ENCODE measurements at places on chromosomes 4 and X.
A peak's percentile ranks its signal among the peaks of the same experiment; 100 is the strongest.

DNA sequence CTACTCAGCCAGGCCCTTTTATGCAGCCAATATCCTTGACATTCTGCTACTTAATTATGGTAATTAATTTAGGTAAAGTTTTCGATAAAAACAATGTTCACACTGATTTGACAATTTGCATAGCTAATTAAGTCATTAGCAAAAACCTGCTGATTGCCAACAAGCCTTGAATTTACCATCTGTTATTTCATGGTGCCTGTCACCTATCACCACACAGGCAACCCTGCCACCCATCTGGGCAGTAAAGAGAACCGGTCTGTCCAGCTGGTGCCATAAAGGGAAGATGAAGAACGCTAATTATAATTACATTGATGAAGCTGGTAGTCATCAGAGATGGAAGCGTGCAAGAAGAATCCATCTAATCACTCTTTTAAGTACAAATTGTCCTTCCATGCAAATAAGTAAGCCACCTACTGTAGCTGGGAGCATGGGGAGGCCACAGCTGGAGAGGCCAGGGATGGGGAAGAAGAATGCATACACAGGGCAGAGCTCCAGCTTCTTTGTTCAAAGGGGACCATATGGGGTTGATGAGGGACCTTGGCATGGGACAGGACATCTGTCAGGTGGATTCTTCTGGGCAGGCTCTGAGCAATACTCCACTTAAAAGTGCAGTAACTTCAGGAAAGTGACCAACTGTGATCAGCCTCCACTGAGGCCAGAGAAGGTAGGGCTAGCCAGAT lies 277.3 kb upstream of the TAPT1 start:
- DNase-seq = no peak

DNA sequence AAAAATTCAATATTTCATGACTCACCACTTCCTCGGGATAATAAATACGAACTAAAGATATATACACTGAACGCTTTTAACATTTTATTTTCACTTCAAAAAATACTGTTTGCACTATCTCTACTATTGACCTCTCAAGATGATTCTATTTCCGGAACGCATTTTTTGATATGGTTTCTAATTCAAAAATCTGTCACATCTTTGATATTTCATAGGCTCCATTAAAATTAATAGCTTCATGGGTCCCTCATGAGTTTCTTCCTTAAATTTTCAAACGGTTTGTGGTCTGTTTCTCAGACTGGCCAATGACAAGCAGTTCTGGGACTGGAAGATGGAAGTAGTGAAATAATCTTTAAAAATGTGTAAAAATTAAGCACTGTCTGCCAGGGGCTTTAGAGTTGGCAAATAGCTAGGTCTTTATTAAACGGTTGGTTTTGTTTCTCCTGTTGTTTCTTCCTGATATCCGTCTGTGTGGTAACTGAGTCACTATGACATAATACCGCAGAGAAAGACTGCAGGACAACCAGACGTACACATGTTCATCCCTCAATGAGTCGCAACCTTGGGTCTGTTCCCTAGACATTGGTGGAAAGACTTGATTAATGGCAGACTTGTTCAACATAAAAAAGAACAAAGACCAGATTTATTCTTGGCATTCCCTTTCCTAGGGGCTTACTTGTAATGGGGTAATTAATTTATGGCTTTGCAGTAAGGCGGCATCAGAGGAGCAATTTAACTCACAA lies 133.8 kb downstream of the PALLD start:
- DNase-seq = no peak

DNA sequence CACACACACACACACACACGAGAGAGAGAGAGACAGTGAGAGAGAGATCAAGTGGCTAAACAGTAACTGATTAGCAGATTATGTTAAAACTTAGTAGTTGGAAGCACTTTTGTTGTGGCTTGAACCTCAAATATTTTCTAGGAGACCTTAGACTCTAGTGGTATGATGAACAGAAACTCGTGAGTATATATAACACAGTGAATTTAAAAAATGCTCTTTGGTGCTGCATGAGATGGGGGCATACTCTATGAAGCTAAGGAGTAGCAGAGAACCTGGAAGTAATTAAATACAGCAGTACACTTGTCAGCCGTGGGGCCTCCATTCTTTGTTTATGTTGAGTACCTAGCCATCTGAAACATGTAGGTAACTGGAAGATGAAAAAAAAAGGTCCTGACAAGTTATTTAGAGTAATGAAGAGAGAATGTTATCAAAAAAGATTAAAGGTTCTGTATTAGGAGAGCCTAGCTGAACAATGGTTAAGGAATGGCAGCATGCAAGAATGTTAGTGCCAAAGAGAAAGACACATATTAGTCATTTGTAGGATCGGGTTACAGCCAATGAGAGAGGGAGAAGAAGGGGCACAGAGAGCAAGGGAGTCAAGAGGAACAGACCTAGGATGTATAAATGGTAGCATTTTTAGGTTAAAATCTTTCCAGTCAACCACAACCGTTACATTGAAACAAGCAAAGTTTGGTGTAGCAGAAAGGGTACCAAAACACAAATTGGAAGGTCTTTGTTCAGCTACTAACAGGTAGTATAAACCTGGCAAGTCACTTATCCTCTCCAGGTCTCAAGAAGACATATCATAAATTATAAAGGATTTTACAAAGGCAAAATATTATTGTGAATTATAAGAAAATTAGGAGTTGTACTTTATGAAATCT lies 316.7 kb upstream of the DIPK2B start:
- DNase-seq = no peak

GRCh38 chrX:10404436-10404835 lies 215.9 kb downstream of the MID1 start:
- no peak for DNase-seq

DNA sequence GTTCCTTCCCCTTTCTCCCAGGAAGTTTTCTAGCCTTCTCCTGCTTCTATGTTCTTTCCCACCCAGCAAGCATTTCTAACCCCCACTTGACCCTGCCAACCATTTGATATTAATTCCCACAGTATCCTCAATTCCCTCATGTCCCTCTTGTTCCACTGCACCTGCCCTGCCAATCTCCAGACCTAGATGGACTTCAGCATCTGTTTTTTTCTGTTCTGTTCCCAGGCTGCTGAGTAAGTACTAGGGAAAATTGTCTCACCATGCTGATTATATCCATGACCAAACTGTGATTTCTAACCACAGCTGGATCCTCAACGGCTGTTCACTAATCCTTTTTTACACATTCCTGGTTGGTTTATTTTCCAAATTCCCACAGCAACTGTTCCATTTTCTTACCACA lies 37.7 kb downstream of the CLCN5 start:
- no peak for DNase-seq

DNA sequence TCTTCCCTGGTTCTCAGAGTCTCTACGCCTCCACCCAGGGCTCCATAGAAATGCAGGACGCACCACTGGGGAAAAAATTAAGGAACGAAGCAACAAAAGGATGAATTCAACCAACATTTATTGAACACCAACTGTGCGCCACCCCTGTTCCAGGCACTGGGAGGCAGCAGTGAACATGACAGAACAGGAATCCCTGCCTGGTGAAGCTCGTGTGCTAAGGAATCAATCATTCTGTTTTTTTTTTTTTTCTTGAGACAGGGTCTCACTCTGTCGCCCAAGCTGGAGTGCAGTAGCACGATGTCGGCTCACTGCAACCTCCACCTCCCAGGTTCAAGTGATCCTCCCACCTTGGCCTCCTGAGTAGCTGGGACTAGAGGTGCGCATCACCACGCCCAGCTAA lies 1.9 kb upstream of the FTSJ1 start:
- DNase-seq = no peak

- DNase-seq = no peak
Observed at GRCh38 chrX:39360101-39360500, 558.8 kb downstream of the MID1IP1 start.

- no peak for DNase-seq
Observed at GRCh38 chr4:37839426-37839825, 12.9 kb downstream of the PGM2 start.

DNA sequence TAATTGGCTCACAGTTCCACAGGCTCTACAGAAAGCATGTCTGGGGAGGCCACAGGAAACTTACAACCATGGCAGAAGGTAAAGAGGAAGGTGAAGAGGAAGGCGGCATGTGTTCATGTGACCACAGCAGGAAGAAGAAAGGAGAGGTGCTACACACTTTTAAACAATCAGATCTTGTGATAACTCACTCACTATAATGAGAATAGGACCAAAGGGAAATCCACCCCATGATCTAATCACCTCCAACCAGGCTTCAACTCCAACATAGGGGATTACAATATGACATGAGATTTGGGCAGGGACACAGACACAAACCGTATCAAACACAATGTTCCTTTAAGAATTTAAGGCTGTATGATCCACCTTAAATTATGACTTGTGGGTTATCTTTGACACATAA lies 10.5 kb upstream of the PGM2 start:
- DNase-seq = peak; percentile 58

DNA sequence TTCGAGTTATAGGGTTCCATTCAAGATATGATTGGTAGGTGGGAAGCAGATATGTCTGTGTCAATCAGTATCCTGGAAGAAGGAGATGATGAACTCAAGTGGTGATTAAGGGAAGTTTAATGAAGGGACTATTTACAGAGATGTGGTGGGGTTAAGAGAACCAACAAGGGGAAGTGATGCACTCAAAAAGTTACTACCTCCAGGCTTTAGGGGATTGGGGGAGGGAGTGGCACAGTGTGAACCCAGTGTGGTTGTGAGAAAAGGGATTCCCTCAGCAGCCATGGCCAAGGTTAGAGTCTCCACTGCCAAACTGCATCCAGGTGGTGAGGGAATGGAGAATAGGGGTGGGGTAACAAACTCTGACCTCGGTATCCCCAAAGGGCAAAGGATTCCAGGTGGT lies 27.9 kb downstream of the PKD2 start:
- DNase-seq = no peak

- no peak for DNase-seq
Observed at GRCh38 chr4:125526420-125526819, 211.7 kb downstream of the FAT4 start.

GRCh38 chrX:64758047-64758446 lies 218.2 kb downstream of the ZC4H2 start:
- DNase-seq = no peak

- DNase-seq = no peak
Observed at GRCh38 chr4:141346144-141346543, 125.4 kb downstream of the ZNF330 start.

GRCh38 chr4:102037566-102037965 lies 247.0 kb downstream of the BANK1 start:
- no peak for DNase-seq

- peak; percentile 41 for DNase-seq
Observed at GRCh38 chr4:76279462-76279861, 27.1 kb upstream of the STBD1 start.

DNA sequence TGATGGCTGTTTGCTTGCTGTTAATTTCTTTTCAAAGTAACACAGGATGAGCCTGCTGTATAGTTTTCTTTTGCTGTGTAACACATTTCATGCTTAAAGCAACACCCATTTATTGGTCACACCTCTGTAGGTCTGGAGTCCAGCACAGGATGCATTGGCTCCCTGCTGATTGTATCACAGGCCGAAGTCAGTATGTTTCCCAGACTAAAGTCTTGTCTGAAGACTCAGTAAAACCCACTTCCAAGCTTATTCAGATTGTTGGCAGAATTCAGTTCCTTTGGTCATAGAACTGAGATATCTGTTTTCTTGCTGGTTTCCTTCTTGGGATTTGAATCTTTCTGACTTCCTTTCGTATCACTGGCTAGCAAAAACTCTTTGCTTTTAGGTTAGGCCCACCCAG lies 54.3 kb downstream of the LRP2BP start:
- no peak for DNase-seq

DNA sequence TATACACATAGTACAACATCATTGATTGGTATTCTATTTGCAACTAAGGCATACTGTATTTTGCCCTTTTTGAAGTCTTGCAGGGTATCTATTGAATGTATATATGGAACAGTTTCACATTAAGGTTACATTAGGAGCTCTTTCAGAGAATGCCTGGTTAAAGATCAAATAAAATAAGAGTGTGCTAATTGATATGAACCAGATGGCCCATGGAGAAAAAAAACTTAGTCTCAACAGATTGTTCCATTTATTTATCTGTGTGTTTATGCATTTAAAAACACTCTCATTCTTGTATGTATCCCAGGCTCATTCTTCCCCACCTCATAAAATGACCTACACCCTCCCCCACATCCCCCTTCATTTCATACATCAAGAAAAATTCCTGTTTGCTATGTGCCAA lies 35.2 kb upstream of the GRIA2 start:
- no peak for DNase-seq

DNA sequence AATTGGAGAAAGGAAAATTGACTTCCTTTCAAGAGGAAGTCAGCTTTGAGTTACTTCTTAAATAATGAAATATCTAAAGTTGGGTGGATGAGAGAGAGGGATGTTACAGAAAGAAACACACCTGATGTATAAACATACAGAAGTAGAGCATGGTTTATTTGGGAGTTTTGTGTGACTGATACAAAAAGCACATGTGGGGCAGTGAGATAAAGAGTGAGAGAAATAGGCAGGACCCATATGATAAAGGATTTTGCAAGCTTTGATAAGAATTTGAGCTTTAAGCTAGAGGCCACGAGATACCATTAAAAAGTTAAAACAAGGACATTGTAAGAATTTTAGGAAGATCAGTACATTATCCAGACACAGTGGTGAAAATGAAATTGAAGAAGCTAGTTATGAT lies 263.3 kb upstream of the GPRIN3 start:
- no peak for DNase-seq

GRCh38 chr4:10810411-10810810 lies 125.8 kb upstream of the CLNK start:
- DNase-seq = no peak

DNA sequence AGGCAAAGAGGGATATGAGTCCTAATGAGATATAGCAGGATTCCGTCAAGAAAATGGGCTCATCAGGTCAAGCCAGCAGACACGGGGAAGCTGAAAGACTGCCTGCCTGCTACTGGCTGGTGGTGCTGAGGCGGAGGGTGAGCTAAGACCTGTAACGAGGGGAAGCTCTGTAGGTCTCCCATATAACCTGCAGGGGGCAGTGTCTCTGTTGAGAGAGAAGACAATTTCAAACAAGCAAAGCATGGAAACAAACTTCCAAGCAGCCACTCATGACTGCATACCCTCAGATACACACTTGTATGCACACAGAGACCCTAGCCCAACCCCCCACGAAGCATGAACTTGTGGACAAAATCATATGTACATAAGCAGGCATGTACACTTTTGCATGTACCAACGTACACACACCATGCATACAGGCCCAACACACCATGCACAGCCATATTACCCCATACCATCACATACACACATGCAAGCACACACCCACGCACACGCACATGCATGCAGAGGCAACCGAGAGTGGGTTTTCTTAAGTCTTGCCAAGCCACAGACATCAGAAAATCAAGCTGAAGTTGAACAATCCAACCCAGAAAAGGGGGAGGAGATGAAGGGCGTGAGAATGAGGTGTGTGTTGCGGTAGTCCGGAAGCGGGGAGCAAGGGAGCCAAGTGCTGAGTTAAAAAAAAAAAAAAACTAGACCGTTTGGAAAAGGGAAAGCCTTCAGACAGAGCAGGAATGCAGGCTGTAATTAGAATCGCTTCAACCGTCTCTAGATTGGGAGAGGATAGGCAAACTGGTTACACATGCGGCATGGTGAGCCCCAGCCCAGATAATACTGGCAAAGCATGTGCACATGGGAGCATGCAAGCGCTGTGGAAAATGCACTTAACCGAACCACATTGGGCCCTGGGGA lies 71.0 kb downstream of the PJA1 start:
- DNase-seq = peak; percentile 28

GRCh38 chr4:40270609-40271008 lies 64.5 kb upstream of the CHRNA9 start:
- DNase-seq = no peak
